ENCODE measurements at places on chromosomes 2 and 18.
A peak's percentile ranks its signal among the peaks of the same experiment; 100 is the strongest.

- DNase-seq: no peak
Measured at GRCh38 chr18:50886929-50887328, 8.0 kb downstream of the ME2 start.

DNA sequence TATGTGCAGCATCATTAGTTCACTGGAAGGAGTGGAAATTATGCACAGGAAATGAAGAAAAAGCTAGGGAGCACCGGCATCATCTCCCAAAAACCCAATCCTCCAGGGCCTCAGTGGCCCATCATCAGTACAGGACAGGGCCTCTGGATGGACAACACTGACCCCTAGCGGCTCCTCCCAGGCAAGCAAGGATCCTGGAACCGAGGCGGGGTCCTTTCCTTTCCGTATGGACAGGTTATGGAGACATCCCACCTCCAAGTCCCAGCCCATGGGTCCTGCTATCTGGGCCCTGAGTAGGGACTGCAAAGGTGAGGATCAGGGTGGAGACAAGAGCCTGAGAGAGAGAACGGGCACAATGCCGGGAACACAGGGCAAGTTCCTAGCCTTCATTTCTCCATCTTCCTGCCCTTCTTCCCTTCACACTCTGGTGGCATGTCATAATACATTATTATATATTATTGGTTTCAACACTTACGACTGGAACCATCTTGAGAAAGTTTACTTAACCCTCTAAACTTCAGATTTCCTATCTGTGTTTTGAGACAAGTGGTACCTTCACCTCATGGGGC, 68.2 kb downstream of the ZNF516 start:
- DNase-seq: peak; percentile 87

- no peak for DNase-seq
Measured at GRCh38 chr18:77071061-77071460, 61.5 kb downstream of the MBP start.

DNA sequence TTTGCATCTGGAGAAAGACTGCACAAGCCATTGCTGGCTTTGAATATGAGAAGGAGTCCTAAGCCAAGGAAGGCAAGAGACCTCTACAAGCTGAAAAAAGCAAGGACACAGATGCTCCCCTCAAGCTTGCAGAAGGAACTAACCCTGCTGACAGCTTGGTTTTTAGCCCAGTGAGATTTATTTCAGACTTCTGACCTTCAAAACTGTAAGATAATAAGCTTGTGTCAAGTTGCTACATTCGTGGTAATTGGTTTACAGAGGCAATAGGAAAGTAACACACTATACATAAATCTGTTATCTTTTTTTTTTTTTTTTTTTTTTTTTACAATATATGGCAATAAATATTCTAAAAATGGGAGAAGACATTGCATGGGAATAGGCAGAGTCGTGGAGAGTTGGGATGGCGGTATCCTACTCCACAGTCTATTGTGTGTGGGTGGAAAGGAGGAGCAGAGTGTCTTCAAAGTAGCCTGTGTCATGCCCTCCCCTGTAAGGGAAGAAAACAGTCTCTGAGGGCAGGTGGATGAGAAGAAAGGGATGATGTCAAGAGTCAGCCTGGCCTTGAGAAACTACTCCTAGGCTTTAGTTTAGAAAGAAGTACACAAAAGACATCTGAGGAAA, 196.9 kb downstream of the THSD7B start:
- no peak for DNase-seq

- DNase-seq: no peak
Measured at GRCh38 chr2:61995515-61995914, 90.0 kb downstream of the COMMD1 start.

GRCh38 chr2:66481100-66481549, 46.2 kb downstream of the MEIS1 start:
- DNase-seq: no peak

GRCh38 chr2:65722028-65722778, 289.8 kb upstream of the SPRED2 start:
- no peak for DNase-seq

DNA sequence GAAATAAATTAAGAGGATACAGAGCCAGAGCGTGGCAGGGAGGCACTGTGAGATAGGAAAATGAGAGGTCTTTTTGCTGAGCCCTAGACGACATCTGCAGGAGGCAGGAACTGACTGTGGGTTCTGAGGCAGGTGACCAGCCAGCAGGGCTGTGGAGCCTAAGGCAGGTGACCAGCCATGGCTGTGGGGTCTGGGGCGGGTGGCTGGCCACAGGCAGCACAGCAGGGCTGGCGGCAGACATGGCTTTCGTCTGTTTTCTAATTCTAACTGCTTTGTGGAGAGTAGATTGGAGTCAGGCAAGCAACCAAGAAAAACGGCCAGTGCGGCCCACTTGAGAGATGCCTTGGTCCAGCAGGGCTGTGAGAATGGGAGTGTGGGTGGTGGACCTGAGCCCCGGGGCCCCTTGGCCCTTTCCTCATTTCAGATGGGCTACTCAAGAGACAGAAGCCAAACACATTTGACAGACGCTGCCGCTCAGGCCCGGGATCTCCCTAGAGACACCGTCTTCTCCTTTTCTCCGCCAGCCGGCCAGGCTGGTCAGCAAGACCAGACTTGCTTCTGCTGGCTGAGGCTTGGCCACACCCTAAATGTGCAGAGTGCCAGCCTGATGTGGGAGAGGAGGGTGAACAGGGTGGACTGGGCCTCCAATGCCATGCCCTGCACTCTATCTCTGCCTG, 19.7 kb upstream of the GNAL start:
- peak; percentile 33 for DNase-seq

- DNase-seq: peak; percentile 64
Measured at GRCh38 chr2:79935771-79936657, 368.5 kb downstream of the LRRTM1 start.

DNA sequence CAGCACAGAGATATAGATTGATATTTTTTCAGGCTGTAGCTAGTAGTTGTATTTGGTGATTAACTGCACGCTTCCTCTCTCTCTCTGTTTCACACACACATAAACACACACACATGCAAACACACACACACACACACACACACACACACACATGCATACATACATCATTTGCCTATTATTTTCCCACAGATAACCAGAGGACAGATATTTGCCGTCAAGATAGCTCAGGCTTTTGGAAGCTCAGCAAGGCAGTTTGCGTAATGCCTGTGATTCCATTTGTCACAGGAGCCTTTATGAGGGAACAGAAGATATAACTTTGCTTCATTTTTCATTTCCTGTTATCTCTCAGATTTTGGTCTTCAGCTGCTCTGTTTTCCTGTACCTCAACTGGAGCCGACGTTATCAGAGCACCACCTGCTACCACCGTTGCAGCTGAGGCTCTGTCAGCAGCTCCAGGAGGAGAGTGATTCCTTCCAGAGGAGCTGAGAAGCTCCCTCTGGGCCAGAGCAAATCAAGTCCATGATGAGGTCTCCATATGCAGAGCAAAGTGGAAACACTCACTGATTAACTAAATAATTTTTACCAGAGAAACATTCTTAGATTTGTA, 341.9 kb upstream of the PIK3C3 start:
- DNase-seq: no peak

- no peak for DNase-seq
Measured at GRCh38 chr18:37584217-37584616, 18.6 kb upstream of the CELF4 start.

DNA sequence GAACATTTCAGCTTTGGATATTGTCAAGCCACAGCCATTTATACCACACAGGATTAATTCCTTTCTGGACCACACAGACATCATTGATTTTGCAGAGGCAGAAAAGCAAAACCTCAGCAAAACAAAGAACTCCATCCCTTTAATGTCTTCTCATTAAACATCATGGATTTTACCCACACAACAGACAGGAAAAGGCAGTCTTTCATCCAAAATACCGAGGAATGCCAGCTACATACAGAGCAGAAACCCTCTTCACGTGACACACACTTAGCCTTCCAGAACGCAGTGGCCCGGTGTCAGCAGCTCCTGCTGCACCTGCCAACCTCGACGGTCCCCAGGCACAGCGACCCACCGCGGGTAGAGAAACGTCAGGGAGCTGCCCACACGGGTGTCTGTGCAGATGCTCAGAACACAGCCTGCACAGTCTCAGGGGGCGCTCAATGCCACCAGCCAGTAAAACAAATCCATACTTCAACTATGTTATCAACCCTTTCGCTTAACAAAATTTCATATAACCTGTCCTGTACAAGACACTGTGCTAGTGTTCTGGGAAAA, 304.5 kb downstream of the EIPR1 start:
- no peak for DNase-seq

- DNase-seq: no peak
Measured at GRCh38 chr2:127052771-127053691, 53.9 kb downstream of the BIN1 start.

GRCh38 chr2:26561918-26562810, 79.0 kb downstream of the CIB4 start:
- DNase-seq: peak; percentile 81

DNA sequence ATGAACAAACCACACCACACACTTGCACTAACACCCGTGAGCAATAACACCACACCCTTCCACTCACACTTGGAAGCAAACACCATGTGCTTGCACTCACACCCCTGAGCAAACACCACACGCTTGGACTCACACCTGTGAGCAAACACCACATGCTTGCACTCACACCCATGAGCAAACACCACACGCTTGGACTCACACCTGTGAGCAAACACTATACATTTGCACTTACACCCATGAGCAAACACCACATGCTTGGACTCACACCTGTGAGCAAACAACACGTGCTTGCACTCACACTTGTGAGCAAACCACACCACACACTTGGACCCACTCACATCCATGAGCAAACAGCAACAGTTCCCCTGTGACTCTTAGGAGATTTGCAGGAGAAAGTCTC, 24.4 kb downstream of the SNTG2 start:
- DNase-seq: no peak

DNA sequence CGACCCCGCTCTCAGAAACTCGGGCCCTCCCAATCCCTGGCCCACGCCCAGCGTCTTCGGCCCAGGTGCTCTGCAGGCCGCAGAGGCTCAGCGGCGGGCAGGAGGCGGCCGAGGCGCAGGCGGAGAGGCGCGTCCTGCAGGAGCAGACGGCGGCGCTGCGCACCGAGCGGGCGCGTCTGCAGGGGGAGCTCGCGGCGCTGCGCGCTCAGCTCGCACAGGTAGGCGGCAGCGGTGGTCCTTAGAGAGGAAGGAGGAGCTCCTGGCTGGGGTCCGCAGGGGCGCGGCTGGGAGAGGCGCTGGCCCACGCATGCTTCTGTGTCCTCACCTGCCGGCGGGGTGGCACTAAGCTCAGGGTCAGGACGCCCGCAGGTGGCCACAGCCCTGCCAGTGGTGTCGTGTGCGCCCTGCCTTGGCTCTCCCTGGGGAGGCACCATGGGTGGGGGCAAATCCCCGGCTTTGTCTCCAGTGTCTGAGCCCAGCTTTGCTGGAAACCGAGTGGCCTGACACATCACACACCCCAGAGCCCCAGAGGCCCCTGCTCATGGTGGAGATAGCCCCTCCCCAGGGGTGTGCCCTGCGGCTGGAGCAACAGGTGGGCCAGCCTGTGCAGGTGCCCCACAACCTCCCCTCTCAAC, 14.9 kb upstream of the SNED1 start:
- peak; percentile 85 for DNase-seq
